ENCODE measurements at places on chromosomes 3 and 15.

DNA sequence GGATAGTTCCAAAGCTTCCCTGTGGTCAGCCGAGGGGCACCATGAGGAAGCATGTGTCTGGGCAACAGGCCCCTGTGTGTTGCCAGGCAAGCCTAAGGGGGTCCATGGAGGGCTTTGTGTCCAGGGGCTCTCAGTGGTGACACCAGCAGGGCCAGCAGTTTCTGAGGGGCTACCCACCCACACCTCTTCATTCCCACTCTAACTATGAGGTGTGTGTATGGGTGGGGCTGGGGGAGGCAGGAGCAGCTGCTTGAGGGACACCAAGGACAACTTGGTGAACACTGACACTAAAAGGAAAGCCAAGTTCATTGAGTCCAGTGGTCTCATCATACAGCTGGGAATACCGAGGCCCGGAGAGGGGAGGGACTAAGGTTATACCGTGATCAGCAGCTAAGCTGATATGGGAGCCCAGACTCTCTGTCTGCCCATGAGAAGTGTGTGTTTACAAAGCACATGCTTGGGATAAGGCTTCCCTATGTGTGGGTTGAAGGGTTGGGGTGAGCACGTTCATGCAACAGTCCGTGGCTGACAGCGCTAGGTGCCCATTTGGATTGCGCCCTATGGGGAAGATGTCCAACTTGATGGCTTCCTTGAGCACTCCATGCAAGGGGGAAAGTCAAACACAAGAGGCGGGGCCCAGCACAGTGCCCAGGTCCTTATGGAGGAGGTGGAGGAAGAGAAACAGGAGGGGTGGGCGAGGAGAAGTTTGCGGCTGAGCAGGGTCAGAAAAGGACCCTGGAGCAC is 34.8 kb upstream of the CHRNB4 start:
- DNase-seq: no peak

DNA sequence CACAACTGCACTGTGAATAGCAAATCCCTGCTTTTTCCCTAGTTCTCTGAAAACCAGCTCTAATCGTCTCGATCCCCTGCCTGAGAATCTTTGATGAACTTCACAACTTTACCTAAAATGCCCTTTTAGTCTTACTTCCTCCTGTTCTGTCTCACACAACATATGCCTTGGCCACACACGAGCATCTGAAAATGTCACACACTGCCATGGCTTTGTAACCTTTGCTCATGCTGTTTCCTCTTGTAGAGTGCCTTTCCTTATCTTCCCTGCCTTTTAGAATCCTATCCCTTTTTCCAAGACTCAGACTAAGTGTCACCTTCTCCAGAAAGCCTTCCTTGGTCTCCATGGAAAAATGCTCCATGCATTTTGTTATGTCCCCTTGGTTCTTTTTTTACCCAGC is 71.4 kb upstream of the HACD2 start:
- no peak for DNase-seq

DNA sequence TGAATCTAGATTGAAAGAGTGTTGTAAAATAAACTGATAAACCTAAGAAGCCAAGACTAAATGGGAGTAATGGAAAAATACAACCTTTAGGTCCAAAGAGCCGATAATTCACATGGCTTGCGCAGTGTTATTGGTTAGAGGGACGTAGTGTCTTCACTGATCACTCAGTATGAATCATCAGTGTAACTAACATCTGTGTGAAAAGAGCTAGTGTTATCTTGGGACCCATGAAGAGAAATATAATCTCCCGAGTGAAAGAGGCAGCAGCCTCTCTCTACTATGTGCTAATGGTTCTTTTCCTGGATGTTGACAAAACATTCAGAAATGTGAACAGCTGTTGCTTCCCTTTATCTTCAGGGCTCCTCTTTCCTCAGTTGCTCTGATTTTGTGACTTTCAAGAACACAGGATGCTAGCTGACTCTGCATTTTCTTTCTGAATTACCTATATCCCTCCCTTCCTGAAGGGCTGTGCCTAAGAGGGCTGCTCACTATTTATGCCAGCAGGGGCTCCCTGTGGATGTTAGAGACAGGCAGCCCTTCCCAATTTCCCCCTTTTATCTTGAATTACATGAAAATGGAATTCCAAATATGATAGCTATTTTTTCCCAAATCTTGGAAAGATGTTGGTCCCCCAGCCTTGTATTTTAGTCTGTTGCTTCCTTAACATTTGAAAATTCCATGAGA is 128.8 kb downstream of the GRM7 start:
- DNase-seq: no peak

- no peak for DNase-seq
Measured at GRCh38 chr3:10574101-10574620, 68.8 kb upstream of the ATP2B2 start.

DNA sequence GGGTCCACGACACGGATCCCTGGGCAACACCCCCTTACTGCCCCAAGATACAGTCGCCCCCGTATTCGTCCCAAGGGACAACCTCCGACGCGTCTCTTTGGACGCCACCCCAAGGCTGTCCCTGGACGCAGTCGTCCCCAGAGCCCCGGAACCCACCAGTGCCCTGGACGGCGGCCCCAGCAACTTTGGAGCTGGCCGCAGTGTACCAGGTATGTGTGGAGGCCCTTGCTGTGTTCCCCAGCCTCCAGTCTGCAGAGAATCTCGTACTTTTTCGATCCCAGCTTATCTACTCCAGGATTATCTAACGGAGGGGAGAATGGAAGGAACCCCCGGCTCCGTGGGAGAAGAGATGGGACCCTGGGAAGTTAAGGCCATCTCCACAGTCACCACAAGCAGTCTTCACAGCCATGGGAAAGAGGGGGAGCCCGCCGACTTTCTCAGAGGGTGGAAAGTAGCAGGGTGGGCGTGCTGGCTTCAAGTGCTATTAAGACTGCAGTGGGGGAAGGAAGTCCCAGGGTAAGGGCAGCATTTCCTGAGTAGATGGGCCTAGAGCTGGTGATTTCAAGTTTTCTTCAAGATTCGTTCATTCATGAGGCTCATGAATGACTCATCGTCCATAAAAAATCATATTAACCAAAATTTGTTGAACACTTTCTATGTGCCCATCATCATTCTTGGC is 1.1 kb downstream of the MESP2 start:
- no peak for DNase-seq

GRCh38 chr3:89494734-89495133 is 387.3 kb downstream of the EPHA3 start:
- DNase-seq: no peak

DNA sequence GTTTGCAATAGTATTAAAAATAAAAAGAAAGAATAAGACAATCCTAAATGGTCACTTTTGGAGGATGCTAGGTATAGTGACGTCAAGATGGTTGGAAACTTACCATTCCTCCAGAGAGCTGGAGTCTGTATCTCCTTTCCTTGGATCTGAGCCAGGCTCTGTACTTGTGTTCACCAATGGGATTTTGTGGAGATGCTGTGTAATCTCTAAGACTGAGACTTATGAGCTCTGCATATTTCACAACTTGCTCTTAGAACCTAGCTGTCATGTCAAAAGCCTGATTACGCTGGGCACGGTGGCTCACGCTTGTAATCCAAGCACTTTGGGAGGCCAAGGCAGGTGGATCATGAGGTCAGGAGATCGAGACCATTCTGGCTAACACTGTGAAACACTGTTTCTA is 126.8 kb upstream of the CLSTN2 start:
- DNase-seq: no peak

- DNase-seq: no peak
Measured at GRCh38 chr15:38176155-38176554, 76.5 kb upstream of the SPRED1 start.

- DNase-seq: no peak
Measured at GRCh38 chr15:35850284-35850683, 304.3 kb upstream of the DPH6 start.

DNA sequence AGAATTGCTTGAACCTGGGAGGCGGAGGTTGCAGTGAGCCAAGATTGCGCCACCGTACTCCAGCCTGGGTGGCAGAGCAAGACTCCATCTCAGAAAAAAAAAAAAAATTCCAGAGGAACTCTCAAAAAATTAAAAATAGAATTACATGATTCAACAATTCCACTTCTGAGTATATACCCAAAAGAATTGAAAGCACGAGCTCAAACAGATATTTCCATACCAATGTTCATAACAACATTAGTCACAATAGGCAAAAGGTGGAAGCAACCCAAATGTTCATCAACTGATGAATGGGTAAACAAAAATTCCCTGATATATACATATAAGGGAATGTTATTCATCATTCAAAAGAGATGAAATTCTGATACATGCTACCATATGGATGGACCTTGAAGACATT is 16.9 kb upstream of the MORF4L1 start:
- DNase-seq: no peak

- no peak for DNase-seq
Measured at GRCh38 chr15:62456011-62456920, 291.2 kb upstream of the C2CD4B start.

DNA sequence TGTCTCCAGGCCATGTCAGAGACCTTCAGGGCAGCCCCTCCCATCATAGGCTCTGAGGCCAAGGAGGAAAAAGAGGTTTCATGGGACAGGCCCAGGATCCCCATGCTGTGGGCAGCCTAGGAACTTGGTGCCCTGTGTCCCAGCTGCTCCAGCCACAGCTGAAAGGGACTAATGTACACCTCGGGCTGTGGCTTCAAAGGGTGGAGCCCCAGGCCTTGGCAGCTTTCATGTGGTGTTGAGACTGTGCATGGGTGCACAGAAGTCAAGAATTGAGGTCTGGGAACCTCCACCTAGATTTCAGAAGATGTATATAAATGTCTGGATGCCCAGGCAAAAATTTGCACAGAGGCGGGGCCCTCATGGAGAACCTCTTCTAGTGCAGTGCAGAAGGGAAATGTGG is 6.6 kb upstream of the SSR3 start:
- no peak for DNase-seq

DNA sequence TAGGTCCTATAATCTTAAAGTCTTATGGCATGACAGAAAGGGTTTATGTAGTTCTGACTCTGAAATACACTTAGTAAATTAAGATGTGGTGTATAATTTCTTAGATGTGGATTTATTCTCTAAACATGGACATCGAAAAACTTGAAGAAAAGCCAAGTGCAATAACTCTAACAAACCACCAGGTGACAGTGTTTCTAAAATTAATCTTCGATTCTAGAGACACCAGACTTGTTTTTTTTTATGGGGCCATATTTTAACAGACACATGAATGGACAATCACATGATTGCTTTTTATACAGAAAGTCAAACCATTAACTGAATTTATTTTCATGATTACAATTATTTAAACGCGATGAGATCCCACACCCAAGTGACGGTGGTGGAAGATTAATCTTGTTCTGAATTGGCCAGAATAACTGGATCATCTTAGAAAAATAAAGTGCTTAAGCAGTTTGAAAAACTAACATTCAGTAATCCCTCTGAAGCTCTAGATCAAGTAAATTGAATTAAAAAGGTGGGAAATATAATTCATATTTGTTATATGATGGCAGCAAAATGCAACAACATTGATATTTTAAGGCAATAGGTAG is 305.1 kb downstream of the LSAMP start:
- no peak for DNase-seq

GRCh38 chr3:146187334-146187950 is 26.5 kb upstream of the PLOD2 start:
- no peak for DNase-seq

GRCh38 chr15:74228723-74229081 is 7.4 kb upstream of the CCDC33 start:
- no peak for DNase-seq

GRCh38 chr15:66211670-66212562 is 41.6 kb downstream of the MEGF11 start:
- peak; percentile 48 for DNase-seq

DNA sequence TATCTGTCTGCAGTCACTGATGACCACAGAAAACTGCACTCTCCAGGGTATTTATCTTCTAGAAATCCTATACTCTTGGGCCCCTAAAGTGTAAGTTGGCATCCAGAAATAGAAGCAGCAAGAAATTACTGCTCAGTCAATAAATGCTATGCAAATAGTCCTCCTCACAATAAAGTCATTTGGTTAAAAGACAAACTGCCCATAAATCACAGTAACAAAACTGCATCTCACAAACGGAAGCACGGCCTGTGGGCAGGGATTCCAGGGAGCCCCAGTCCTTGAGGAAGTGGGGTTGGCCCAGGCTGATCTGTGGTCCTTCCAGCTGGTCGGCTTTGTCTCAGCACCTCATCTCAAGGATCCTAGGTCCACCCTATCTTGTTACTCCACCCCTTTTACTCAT is 29.7 kb upstream of the SPATA12 start:
- no peak for DNase-seq

DNA sequence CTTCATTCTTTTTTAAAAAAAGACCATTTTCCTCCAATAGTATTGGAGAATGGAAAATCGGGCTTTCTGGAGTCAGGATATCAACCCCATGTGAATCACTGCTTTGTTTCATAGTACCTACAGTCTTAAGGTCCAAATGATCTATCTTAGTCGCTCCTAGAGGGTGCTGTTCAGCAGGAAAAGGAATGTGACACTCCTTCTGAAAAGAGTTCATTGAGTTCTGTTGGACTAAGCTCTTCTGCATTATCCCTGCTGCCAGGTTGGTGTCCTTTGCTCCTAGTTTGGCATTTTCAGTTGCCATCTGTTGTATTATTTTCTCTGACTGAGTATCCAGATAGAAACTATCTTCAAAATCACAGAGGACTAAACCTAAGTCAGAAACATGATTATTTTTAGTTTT is 57.2 kb downstream of the POLQ start:
- DNase-seq: no peak

GRCh38 chr3:150040097-150040496 is 69.4 kb upstream of the PFN2 start:
- no peak for DNase-seq

DNA sequence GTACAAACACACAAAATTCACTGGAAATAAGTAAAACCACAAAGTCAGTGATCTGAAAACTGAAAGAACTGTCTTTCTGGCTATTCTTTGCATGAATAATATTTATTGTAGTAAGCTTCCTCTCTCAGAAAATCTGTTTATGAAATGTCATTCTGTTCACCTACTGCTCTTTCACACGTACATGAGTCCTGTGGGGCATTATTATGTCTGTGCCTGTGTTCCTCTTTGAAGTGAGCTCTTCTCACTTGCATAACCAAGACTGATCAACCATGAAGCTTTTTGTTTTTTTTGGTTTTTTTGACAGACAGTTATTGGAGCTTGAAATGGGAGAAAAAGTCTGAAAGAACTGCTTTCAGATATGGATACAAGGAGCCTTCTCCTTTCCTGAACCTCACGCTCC is 195.8 kb downstream of the PLCH1 start:
- no peak for DNase-seq

DNA sequence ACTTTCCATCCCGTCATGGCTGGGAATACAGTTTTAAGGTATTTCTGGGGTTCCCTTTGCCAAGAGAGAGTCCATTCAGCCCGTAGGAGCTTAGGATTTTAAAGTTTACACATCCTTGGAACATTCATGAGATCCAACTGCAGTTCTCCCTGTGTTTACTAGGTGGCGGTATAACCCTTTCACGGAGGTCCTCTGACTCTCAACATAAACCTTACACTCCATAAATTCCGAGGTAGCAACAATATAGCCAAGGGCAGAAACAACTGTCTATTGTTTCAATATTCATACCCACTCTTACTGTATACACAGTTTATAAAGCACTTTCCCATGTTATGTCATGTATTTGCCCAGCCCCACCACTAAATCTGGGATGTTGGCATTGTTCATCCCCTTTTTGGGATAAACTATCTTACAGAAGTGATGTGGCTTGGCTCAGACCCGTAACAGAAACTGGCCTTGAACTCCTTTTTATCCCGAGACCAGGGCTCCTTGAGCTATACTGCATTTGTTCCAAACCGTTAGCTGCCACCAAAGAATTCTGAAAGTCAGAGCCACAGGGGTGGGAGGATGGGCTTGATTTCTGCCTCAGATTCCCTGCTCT is 69.2 kb upstream of the COL6A5 start:
- no peak for DNase-seq
